ENCODE measurements at places on chromosomes 5 and 9.
A peak's percentile ranks its signal among the peaks of the same experiment; 100 is the strongest.

DNA sequence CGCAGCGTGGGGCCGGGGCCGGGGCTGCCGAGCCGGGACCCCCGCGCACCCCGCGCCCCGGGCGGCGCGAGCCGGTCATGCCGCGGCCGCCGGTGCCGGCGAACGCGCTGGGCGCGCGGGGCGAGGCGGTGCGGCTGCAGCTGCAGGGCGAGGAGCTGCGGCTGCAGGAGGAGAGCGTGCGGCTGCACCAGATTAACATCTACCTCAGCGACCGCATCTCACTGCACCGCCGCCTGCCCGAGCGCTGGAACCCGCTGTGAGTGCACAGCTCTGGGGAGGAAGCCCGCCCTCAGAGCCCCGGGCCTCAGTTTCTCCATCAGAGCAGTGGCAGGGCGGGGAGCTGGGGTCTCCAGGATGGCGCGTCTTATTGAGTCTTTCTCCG, 335 bp downstream of the GALNT12 start:
- peak; percentile 58 for DNase-seq

- DNase-seq: no peak
Observed at GRCh38 chr9:75939536-75940111, 49.2 kb downstream of the PCSK5 start.

DNA sequence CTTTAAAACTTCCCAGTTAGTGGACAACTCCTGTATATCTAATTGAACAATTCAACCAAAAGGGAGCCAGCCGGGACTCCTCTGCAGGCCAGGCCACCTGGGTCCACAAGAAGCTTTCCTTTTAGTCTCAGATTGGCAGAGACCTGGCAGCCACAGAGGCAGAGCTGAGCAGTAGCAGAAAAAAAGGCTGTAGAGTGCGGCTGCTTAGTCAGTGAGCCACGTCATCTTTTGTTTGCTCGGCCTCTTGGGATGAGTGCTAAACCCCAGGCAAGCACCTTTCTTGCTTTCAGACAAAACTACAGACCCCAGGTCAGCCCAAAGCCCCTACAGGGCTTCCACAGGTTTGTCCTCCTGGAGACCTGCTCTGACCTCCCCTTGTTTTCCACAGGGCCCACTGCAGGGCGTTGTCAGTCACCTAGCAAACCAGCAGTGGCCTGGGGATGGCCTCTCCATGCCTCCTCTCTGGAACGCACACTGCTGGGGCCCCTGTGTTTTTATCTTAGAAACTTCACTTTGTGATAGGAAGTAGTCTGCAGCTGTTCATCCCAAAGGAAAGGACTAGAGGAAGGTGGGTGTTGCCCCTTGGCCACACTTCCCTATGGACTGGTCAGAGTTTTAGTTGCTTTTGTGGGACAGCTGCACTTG, 49.9 kb downstream of the SHB start:
- DNase-seq: no peak

GRCh38 chr5:115898656-115899055, 56.9 kb downstream of the AP3S1 start:
- DNase-seq: no peak

- peak; percentile 65 for DNase-seq
Observed at GRCh38 chr9:35258660-35259474, 97.1 kb downstream of the UNC13B start.

DNA sequence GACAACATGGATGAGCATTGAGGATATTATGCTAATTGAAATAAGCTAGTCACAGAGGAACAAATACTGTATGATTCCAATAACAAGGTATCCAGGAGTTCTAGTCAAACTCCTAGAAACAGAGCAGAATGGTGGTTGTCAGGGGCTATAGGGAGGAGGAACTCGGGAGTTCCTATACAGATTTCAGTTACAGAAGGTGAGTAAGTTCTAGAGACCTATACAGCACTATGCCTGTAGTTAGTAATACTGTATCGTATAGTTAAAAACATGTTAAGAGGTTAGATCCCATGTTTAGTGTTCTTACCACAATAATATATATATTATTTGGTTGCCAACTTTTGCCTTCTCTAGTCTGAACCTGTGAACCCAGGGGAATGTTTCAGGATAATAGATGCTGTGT, 7.9 kb upstream of the OXCT1 start:
- no peak for DNase-seq

DNA sequence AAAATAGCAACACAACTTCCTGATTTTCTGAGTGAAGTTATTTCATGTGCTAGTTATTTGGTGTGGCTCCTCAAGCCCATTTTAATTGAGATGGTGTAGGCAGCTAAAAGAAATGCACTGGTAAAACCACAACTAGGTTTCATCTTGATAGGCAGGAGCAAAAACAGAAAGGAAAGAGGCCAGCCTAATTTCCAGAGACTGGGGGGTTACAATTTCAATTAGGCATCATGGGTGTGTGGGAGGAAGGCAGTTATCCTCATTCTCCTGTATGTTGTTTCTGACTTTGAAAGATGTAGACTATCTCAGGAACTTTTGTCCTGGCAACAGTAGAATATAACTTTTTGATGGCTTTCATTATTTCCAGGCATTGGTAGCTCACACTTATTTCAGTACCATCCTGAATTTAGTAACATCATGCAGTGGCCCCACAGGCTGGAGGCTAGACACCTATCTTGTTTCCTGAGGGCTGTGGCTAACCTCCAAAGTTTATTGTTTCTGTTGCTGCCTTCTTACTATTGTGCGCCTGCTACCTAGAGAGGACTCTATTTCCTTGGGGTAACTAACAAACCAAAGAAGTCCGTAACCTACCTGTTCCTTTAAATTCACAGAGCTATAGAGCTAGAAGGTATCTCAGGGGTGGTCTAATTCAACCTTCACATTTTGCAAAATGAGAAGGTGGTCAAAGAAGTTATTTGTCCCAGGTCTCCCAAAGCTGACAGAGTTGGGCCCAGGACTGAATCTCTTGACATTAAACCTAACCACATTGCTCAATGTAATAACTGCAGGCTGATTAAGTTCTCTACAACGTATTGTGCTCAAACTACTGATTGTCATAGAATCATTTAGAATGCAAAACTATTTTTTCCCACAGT, 42.4 kb downstream of the FYB1 start:
- DNase-seq: no peak

DNA sequence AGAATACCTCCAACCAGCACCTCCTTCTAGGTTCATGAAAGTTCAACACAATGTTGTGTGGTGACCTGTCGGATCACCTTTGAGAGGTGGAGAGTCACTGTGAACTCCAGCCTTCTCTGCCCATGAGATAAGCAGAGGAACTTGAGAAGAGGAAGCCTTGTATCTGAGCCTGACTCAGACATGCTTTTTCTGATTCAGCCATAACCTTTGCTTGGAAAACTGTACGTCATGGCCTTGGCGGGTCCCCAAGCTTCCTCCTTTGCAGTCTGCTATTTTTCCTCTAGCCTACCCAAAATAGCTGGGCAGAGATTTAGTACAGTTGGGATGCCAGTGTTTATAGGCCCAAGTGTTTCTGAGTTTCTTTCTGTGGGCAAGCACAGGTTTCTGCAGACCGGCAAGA, 274.7 kb downstream of the CETN3 start:
- DNase-seq: no peak

DNA sequence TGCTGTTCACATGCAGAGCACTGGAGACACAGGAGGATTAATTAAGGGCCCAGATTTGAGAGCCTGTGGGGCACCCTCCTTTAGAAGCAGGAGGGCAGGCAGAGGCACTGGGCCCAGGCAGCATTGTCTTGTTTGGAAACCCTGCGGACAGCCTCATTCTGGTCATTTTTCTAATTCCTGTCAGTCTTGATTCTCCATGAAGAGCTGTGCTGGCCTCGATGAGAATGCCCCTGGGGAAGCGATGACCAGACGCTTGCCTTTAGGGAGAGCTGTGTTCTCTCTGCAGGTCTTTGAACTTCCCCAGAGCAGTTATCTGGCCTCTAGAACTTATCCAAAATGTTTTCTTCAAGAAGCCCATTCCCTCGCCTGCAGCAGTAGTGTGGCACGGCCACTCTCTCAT, 117.8 kb upstream of the PTCH1 start:
- DNase-seq: no peak

DNA sequence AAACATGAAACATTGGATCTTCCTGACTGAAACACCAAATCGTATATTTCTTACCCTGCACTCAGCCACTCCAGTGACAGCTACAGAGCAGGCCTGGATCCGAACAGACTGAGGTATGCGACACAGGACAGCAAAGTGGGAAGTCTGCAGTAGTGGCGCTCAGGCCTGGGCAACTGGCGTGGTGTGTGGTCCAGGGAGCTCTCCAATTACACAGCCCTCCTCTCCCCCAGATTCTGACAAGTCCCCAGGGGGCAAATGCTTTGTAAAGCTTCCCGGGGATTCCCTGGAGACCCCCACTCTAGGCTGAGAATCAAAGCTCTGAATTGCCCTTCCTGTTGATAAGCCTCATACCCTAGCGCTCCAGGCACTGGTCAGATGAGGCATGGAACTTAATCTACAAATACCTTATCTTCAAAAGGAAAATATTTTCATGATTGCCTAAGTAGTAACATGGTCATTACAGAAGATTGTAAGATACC, 104.8 kb upstream of the ERCC6L2 start:
- DNase-seq: no peak

DNA sequence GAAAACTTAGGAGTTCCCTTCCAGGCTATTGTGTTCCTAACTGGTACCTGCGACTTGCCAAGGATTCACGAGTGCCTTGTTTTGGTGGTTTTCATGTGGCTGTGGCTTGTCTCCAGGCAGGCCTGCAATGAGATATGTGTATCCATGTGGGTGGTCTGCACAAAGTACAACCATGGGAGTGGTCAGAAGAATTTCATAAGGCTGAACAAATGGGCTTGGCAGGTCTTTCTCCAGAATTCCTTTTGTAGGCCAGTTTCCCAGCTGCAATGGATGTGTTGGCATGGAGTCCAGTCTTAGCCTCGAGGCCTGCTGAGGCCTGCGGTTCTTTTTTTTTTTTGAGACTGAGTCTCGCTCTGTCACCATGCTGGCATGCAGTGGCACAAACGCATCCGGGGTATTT, 28.8 kb upstream of the MELK start:
- no peak for DNase-seq

GRCh38 chr9:13411791-13412190, 132.3 kb upstream of the MPDZ start:
- no peak for DNase-seq

DNA sequence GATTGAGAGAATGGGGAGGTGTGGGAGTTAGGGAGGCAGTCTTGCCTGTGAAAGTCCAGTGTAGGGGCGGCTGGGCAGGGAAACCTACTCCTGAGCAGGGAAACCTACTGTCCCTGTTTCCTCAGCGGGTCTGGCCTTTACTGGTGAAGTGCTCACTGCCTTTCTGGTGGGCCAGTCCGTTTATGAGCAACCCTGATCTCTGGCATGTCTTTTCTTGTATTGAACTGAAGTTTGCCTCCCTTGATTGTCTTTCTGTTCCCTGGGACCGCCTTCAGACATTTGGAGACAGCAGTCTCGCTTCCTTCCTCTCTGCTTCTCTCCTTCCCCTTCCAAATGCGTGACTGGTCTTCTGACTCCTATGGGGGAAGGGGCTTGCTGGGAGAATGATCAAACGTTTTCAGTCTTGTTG, 2.9 kb downstream of the SNX18 start:
- no peak for DNase-seq

GRCh38 chr5:91379246-91379913, 3.7 kb downstream of the ARRDC3 start:
- no peak for DNase-seq

GRCh38 chr5:111984044-111984443, 227.1 kb upstream of the NREP start:
- DNase-seq: no peak

DNA sequence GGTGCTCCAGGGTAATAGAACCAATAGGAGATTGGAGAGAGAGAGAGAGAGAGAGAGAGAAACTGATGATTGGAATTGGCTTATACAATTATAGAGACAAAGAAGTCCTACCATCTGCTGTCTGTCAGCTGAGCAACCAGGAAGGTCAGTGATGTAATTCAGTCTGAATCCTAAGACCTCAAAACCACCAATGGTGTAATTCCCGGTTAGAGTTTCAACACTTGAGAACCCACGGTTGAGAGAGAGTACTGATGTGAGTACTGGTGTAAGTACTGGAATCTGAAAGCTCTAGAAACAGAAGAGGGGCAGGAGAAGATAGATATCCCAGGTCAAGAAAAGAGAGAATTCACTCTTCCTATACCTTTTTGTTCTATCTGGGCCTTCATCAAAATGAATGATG, 775.8 kb downstream of the EFNA5 start:
- no peak for DNase-seq

- no peak for DNase-seq
Observed at GRCh38 chr5:139884144-139884543, 88.5 kb downstream of the PSD2 start.

DNA sequence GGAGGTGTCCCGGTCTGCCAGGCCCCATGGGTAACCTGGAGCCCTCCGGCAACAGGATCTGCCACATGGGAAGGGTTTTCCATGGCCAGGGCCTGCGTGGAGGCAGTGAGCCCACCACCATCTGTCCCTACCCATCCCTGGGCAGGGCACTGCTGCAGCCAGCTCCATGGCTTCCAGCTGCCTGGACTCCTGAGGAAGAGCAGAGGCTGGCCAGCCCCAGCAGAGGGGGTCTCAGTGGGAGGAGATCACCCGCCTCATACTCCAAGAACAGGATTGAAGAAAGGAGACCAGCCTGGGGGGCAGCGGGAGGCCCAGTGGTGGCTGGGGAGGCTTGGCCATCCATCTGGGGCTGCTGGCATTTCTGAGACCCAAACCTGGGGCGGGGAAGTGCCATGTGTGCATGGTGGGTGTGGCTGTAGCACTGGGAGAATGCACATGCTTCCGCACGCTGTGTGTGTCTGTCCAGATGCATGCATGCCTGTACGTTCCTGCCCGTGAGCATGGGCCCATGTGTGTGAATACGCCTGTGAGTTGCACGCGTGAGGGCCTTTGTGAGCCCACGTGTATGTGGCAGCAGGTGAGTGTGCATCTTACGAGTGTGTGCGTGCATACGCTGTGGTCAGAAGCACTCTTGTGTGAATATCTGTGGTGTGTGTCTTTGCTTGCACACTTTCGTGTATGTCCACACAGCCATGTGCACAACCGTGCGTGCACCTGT, 78.5 kb downstream of the LMX1B start:
- DNase-seq: no peak

- no peak for DNase-seq
Observed at GRCh38 chr5:64666078-64666477, 24.2 kb upstream of the SHISAL2B start.

GRCh38 chr5:53302529-53302928, 177.9 kb upstream of the FST start:
- no peak for DNase-seq

- DNase-seq: no peak
Observed at GRCh38 chr5:169072233-169072632, 228.7 kb downstream of the SLIT3 start.

DNA sequence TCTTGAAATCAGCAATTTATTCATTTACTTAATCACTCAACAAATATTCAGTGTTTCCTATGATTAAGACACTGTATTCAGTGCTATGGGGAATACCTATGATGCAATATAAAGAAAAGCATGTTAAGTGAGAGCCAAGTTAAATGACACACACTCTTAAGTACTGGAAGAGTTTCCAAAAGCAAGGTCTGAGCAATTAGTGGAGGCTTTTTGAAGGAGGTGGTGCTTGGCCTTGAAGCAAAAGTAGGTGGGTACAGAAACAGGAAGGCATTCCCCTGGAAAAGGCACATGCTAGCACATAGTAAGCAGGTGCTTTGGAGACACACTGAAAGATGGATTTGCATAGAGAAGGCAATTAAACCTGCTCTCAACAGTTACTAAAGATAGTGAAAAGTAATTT, 4.0 kb downstream of the TSLP start:
- DNase-seq: no peak

Data from activated T-cell treated with anti-CD3 and anti-CD28 coated beads, Interleukin-2, amount 50 U/mL, for 48 hours (primary cell).